ENCODE measurements at places on chromosomes 11 and 22.

- peak; percentile 93 for DNase-seq
These were observed 4.4 kb downstream of the KCNJ11 start for GRCh38 chr11:17384002-17384511.

DNA sequence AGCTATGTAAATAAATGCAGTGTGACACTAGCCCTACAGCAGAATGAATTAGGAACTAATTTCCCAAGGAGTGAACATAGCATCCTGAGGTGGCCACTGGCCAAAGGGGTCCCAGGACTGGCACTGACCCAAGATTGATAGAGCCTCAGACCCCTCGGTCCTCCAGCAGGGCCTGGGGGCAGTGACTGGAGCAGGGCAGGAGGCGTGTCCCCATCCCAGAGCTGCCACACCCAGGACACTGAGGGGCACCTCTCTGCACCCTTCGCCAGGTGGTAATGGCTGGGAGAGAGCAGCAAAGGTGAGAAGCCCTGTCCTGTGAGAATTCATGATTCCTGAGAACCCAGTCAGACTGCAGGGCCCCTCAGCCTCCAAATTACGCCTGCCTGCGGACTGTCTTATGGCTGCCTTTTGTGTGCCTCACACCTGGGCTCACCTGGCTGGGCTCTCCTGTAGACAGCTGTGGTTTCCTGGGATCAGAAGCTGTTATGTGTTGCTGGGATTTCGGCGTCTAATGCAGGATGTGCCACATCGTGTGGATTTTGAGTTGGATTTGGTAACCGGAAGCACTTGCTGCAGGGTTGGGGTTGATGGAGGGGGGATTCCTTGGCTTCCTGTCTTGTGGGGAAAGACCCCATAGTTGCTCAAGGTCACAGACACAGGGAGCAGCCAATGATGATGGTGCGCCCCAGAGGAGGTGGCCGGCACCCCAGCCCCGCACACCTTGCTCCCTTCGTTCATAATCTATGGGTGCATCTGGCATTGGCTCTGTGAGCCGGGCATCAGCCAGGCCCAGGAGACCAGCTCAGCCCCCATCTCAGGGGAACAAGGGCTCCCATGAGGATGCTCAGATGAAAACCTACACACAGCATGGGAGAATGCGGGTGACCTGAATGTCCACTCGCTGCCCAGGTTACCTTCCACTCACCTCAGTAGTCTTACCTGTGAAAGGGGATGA lies 582.9 kb downstream of the BRD1 start:
- DNase-seq = no peak

DNA sequence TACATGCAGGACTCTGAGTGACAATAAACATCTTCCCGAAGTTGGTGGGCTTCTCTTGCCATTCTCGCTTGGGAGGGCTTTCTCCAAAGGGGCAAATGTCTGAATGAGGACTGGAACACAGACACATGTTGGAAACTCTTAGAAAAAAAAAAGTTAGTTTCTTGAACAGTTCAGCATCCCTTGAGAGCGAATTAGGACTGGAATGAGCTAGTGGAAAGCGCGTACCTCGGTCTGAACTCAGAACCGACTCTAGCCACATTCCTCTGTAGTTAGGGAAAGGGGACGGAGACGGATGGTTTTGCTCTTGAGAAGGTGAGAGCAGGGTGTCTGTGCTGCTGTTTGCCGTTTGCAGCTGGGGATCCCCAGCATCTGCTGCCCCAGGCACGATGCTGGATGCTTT lies 517.3 kb downstream of the TBC1D22A start:
- no peak for DNase-seq

- peak; percentile 33 for DNase-seq
These were observed 35.2 kb upstream of the SCUBE2 start for GRCh38 chr11:9126636-9127035.

DNA sequence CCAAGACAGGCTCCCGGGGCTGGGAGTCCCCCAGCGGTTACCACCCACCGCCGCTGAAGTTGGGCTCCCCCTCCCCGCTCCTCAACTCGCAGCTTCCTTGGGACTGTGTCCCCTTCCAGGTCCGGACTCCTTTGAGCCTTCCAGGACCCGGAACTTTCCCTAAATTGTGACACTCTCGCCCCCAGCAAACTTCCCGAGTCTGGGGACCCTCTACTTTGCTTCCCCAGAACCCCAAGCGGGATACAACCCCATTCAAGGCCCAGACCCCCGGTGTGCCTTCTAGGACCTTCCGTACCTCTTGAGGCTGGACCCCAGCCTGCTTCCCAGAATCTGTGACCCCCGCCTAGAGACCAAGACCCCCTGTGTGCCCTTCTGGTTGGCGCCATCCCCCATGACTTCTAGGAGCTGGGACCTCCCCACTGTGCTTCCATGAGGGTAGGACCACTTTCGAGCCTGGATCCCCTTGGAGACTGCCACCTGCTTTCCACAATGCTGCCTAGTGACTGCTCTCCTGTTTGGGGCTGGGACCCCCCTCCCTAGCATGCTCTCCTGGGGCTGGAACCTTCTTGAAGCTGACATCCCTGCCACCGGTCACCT lies 587 bp downstream of the MYRF start:
- no peak for DNase-seq

- no peak for DNase-seq
These were observed 32.6 kb downstream of the PPFIBP2 start for GRCh38 chr11:7546324-7546791.

GRCh38 chr11:34345991-34346480 lies 11.8 kb downstream of the ABTB2 start:
- DNase-seq = no peak
